ENCODE measurements at places on chromosomes 16 and 17. TPM values are rescaled to one million over a fixed set of nuclear protein-coding genes. Genes with fewer than 3 reads are reported as not detected.

The PRSS21 gene
- not detected for total RNA-seq

DNA sequence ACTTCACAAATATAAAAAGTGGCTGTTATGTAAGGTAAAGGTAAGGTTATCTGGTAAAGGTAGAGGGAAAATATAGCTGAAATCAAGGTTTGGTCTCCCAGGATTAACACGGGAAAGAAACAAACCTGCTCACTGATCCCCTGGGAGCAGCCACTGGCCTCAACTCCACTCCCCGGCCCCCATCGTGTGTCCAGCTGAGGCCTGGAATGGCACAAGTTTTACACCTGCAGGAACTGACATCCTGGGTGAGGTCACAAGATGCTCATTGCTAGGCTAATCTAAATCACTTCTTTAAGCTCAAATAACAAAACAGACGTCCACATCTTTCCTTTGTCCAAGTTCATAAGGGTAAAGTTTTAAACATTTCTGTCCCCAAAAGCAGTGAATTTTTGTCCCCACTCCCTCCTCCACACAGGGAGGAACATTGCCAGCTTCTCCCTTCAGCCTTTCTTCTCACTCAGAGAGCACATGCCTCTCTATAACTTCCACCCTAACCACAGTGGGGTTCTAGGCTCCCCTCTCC, 46.3 kb downstream of the ERN1 start:
- no peak for DNase-seq

- no peak for DNase-seq
These were observed 96.9 kb upstream of the ZNF750 start for GRCh38 chr17:82936768-82937171.

DNA sequence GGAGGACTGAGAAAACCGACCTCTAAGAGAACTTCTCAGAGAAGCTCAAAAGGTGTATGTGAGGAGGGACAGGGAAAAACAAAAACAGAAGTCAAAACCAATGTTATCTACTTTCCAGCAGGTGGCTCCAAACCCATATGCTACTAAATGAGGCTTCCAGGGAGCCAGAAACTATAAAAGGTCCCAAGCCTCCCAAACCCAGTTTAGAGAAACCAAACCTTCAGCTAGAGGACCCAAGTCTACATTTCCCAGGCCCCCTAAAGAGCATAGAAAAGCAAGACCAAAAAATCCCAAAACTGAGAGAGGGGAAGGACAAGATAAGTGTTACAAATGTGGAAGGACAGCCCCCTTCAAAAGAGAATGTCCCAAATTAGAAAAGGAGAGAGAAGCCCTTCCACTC, 3.7 kb downstream of the HPR start:
- no peak for DNase-seq

DNA sequence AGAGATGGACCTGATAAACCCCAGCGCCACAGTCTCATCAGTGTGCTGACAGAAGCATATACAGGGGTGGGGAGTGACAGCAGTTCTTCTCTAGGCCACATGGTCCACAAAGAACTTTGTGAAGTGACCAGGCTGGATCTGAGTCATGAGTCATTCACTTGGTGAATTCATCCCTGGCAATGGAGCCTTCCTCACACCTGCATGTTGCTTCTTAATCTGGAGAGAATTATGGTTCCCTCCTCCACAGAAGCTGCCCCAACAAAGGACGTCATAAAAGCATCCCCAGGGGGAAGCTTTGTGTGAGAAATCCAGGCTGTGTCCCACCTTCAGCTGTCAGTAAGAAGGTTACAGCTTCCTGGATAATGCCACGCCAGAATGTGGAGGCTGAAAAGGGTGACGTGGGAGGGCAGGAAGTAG, 215.6 kb upstream of the MAF start:
- DNase-seq: peak; percentile 7

- no peak for DNase-seq
These were observed 42.3 kb downstream of the SLC7A5 start for GRCh38 chr16:87826798-87827587.

GRCh38 chr16:27285676-27286196, 17.2 kb upstream of the NSMCE1 start:
- no peak for DNase-seq

- peak; percentile 61 for DNase-seq
These were observed 9.9 kb downstream of the RABEP2 start for GRCh38 chr16:28915181-28915580.

DNA sequence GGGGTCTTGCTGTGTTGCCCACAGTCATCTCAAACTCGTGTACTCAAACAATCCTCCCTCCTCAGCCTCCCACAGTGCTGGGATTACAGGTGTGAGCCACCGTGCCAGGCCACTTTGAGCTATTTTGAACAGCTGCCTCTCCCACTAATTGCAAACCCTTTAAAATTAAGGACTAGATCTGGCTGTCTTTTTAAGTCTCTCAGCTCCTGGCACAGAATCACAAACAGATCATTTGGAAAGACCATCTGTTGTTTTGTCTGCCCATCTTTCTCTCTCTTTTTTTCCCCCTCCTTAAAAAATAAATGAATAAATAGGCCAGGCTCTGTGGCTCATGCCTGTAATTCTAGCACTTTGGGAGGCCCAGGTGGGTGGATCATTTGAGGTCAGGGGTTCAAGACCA, 10.9 kb upstream of the STAT3 start:
- DNase-seq: no peak

- DNase-seq: no peak
These were observed 22.4 kb downstream of the NXPH3 start for GRCh38 chr17:49597928-49598655.

- no peak for DNase-seq
These were observed 2.0 kb downstream of the MAZ start for GRCh38 chr16:29808219-29808900.

DNA sequence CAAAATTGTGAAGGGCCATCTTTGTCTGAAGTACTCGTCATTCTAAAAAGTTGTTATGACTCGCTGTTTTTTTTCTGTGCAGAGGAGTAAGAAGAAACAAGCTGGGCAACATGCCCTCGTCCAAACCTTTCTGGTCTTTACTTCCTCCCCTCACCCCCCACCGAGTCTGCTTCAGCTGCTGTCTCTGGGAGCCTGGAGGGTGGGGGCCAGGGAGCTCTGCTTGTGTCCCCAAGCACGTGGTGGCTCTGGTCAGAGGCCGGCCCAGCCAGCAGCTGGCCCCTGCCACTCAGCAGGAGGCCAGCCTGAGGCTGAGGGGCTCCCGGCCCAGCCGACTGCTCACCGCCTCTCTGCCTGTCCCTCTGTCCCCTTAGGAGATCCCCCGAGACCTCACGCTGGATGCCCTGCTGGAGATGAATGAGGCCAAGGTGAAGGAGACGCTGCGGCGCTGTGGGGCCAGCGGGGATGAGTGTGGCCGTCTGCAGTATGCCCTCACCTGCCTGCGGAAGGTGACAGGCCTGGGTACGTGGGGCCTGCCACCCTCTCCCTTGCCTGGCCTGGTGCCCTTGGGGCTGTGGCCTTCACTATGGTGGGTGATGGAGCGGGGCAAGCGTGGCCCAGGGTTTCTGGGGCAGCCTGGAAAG, 53.7 kb upstream of the LGALS9 start:
- DNase-seq: peak; percentile 60
